ENCODE measurements at places on chromosomes 16 and 17. TPM values are rescaled to one million over a fixed set of nuclear protein-coding genes. Genes with fewer than 3 reads are reported as not detected.

The MYH13 gene
- not detected for total RNA-seq

The KRTAP16-1 gene
- not detected for total RNA-seq

The ZNF385C gene
- 0.40 TPM for total RNA-seq

The KRTAP4-4 gene
- total RNA-seq: not detected

DNA sequence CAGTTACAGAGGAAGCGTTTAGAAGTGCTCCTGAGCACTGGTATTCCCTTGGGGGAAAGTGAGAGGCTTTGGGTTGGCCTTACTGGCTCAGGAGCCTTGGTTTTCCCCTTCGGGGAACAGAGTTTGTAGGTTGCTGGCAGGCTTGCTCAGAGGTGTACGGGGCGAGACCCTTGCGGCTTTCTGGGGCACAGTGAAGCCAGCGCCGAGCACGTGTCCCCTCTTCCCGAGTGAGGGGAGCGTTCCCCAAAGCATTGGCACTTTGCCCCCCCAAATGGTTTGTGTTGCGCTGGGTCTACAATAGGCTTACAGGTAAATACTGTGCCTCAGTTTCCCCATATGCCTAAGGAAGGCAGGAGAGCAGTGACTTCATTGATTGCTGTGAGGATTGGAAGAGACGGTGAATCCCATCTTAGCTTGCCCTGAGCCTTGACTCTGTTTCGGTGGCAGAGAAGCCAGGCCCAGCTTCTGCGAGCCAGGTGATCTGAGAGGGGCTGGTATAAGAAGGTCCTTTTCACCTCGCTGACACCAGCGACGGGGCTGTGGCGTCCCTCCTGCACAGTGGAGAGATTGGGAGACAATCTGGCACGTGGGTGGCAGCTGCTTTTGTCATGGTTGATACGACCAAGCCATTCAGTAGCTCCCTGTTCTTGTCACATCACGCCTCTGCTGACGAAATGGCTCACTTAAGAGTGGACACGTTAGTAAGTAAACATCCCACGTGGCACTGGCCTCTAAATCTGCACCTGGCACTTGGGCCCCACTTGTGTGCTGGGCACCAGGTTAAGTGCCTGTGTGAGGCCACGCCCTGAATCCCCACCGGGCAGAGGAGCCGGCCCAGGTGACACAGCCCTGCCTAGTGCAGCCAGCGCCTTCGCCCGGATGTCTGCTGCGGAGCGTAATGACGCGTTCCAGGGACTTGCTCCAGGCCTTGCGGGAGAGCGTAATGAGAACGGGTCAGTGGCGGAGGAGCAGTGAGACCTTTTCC, 55.0 kb downstream of the MEAK7 start:
- DNase-seq: peak; percentile 77

DNA sequence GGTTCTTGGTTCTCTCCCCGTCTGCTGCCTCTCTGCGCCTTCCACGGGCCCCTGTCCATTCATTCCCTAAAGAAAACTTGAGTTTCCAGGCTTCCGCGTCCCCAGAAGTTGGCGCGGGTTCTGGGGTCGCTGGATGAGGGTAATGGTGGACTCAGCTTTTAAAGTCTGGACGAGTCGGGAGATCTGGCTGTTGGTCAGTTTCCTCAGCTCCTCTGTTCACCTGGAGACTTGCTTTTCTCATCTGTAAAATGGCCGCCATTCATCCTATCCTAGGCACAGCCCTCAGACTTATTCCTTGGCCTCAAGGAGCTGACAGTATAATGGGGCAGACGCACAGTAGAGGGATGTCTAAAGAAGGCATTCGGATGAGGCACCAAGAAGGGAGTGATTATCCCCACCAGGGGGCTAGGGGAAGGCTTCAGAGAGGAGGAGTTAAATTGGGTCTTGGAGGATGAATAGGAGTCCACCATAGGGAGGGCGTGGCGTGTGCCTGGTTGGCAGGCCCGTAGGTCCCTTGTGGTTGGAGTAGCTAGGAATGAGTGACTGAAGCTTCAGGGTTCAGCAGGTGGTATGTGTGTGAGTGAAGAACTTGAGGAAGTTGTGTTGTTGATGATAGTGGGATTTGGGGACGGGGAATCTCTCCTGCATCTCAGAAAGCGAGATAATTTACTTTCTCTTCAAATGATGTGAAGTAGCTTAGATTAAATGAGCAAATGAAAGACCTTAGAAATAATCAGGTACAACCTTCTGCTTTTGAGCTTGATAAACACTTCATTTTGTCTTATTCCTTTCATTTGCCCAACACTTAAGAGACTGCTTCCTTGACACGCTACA, 652 bp downstream of the VPS35L start:
- DNase-seq: no peak

GRCh38 chr16:65510850-65511249, 389.0 kb upstream of the CDH11 start:
- DNase-seq: no peak

- peak; percentile 41 for DNase-seq
These were observed 1.4 kb upstream of the HOXB2 start for GRCh38 chr17:48546137-48546923.

DNA sequence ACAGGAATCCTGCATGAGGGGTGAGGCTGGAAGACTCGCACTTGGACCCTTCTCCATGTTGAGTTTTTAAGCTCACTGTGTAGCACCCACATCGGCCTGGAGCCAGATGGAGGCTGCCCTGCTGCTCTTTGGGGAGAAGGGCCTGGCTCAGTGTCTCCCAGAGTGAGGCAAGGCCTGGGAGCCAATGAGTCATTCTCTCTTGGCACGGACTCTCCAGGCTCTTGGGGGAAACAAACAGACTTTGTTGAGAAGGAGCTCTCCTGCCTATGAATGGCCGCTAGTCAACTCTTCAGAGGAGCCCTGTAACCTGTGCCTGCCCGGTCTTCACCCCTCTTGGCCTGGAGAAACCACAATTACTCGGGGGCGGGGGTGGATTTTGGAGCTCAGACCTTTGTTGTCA, 50.8 kb upstream of the MAF start:
- DNase-seq: peak; percentile 43

- DNase-seq: no peak
These were observed 12.2 kb downstream of the BANP start for GRCh38 chr16:87963400-87963799.

DNA sequence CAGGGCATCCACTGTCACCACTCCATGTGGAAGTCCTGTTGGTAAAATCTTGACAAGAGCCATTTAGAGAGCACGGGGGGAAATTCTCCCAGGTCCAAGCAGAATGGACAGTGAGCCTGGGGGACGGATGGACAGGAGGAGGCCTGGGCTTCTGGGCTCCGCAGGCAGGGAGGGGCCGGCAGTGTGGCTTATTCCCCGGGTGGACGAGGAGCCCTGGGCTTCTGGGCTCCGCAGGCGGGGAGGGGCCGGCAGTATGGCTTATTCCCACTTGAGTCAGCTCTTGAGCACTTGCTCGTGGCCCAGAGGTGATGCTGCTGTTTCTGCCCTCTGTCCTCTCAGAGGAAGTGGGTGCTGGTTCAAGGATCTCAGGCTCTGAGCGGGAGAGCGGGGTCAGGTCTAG, 22.2 kb upstream of the RPL13 start:
- no peak for DNase-seq

DNA sequence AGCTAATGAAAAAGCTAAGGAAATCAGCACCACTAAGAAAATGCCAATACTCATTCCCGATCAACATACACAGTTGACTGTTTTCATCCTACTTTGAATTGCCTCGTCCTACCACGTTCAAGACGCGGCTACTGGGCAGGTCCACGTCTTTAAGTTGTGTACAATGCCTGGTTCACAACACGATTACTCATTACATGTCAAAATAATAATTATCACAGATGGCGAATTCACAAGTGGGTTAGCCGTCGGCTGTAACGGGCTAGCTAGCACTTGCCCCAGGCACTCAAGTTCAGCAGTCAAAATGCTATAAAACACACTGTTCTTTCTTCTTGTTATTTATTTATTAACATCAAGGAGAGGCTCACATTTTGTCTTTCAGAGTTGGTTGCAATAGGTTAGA, 124.2 kb downstream of the ZFHX3 start:
- DNase-seq: no peak

All from left colon (tissue), 2 donors.